ENCODE measurements at places on chromosomes 16 and 17.

DNA sequence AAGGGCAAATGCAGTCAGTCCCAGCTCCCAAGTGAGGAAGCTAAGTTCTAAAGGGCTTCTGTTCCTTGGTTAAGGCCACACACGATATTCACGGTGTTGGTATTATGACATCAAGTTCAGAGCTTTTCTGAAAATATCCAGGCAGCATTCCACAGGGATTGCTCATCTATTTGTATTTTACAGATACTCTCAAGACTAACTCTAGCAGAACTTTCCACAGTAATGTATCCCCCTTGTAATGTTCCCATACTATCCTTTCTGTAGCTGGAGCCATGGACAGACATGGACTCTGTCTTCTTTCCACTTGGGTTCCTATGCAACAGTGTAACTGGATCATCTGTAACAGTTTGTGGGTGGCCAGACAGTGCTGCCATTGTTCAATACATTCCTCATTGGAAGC, 13.5 kb downstream of the SDR42E1 start:
- no peak for DNase-seq

DNA sequence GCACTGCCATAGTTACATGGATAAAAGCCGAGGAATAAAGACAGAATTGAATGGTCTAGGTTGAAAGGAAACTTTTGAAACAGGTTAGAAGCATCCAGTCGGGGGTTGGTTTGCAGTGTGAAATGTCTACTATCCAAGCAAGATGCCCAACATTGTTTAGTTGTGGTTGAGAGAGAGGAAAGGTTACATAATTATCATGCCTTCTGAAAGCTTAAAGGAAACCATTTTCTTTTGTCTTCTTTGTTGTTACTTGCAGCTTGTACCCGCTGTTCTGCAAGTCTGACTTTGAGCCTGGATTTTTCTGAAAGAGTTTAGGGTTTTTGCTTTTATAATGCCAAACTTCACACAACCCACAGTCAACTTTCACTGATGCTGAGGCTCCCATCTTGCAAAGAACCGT, 167.9 kb downstream of the AXIN2 start:
- no peak for DNase-seq

- DNase-seq: no peak
Measured at GRCh38 chr16:79393127-79393526, 207.4 kb downstream of the MAF start.

- DNase-seq: no peak
Measured at GRCh38 chr16:56877486-56878182, 12.6 kb downstream of the SLC12A3 start.

- DNase-seq: no peak
Measured at GRCh38 chr16:19876501-19877059, 8.1 kb downstream of the GPRC5B start.
